ENCODE measurements at places on chromosomes 7 and 10. TPM values are rescaled to one million over a fixed set of nuclear protein-coding genes. Genes with fewer than 3 reads are reported as not detected.

GRCh38 chr7:32142649-32143048, 72.4 kb upstream of the PDE1C start:
- no peak for DNase-seq

DNA sequence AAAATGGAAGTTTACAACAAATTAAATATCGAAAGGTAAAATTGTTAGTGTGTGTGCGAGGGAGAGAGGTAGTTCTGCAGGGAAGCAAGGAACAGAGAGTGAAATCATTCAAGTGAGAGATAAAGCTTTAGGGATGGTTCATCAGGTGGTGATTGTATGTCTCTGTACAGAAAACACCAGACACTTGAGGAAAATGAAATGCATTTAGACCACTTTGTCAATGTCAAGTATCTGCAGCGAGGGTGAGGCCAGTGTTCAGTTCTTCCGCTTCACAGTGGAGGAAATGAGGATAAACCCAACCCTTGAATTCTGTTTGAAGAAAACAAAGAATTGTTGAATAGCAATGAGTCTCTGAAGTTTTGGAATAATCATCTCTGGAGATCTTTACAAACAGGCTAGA, 14.4 kb upstream of the ITGB1 start:
- DNase-seq, result no peak

DNA sequence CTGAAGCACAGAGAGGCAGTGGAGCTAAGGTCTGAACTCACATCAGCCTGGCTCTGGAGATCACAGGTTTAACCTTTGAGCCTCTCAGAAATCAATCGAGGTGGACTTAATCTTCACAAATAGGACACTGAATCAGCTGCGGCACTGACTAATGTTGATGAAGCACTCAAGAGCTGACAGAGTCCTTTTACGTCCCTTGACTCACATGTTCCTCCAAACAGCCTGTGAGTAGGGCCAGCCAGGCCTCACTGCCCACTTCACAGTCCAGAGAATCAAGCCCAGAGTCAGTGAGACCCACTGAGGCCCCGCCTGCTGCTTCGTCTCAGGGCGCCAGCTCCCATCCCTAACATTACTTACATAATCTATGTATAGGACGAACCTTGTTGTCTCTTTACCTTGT, 63.1 kb downstream of the TNS3 start:
- DNase-seq, result no peak

- DNase-seq, result no peak
Measured at GRCh38 chr10:17801507-17801906, 7.6 kb upstream of the MRC1 start.

TMEM213 gene
- polyA plus RNA-seq, result 39.2 TPM

TMEM130 gene
- 2.8 TPM for polyA plus RNA-seq

COX19 gene
- polyA plus RNA-seq, result 16.9 TPM

ABCB4 gene
- polyA plus RNA-seq, result 4.1 TPM

Measured in left kidney (tissue), 8 donors.